ENCODE measurements at places on chromosomes 2 and 18.

GRCh38 chr2:175957845-175958244 lies 44.2 kb downstream of the LNPK start:
- no peak for DNase-seq

DNA sequence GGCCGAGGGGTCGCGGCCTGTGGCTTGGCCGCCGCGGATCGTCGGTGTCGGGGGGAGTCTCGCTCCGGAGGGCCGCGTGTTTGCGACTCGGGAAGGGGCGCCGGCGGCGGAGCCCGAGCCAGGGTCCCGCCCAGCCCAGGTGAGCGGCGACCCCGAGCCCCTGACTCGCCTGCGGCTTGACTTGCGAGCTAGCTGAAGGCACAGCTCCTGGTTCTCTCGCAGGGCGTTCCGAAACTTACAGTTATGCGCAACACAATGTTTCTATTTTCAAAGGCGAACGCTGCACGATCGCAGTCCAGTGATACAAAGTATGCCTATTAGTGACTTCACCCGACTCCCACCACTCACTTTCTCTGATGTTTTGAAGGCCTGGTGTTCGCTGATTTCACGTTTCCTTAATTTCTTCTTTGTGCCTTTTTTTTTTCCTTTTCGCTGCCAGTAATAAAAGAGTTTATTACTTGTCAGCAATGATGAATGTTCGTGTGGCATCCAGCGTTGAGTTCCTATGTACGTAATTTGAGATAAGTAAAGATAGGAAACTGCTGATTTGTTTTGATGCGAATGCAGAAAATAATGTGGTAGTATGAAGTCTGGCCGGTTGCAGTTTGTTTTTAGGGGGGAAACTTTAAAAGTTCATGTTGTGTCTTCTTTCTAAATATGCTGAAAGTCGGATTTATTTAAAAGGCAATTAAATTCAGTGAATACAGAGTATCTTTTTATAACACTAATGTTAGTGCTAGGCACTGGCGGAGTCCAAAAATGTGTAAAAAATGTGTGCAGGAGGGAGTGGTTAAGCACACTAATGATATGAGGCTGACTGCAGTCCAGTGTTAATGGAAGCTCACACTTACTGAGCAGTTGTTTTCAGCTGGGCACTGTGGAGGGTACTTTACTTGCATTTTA lies 706 bp downstream of the UBXN2A start:
- DNase-seq = peak; percentile 38

- DNase-seq = no peak
Observed at GRCh38 chr2:108918941-108919341, 70.1 kb downstream of the EDAR start.

- no peak for DNase-seq
Observed at GRCh38 chr2:32742376-32742775, 114.5 kb downstream of the TTC27 start.

GRCh38 chr2:25470806-25471205 lies 129.1 kb upstream of the DNMT3A start:
- no peak for DNase-seq
